ENCODE measurements at places on chromosomes 6 and 20.
A peak's percentile ranks its signal among the peaks of the same experiment; 100 is the strongest.

- no peak for DNase-seq
Observed at GRCh38 chr6:23280437-23280836, 711.1 kb downstream of the HDGFL1 start.

DNA sequence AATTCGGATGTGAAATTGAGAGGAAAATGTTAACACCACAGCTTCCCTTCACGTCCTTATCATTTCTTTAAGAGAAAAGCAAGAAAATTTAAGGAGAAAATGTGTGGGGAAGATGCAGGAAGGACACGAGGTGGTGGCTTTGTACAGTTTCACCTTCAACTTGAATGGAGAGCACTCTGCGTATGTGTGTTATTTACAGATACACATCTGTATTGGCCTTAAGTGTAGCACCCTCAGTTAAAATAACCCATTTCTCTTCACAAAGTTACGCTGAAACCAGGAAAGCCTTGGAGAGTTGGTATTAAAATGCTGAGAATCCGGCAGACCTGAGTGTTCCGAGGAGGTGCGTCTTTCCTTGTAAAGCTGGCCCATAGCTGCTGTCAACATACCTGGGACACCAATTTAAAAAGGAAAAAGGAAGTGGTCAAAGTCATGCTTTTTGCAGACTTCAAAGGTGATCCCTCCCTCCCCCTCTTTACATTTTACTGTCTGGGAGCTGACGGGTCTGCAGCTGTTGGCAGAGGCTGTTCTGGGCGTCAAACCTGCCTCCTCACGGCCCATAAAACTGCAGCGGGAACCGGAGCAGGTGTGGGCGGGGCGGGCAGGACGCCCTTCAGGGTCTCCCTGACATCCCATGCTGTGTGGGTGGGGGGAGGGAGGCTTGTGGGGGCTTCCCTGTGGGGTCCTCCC lies 61.3 kb upstream of the TBXT start:
- DNase-seq, result no peak

DNA sequence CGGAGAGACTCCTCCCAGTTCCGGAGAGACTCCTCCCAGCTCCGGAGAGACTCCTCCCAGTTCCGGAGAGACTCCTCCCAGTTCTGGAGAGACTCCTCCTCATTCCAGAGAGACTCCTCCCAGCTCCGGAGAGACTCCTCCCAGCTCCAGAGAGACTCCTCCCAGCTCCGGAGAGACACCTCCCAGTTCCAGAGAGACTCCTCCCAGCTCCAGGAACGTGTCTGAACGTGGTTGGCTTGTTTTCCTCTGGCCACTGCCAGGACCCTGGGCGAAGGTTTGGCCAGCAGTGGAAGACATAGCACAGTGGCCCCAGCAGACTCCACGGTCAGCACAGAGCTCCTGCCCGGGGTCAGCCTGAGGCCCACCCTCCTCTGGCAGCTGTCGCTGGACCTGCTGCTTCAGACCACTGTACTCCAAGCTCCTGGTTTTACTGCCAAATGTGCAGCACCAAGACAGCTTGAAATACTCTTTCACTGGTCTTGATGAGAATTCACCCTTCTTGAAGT lies 122.3 kb upstream of the AFDN start:
- DNase-seq, result no peak

GRCh38 chr6:88268508-88268907 lies 102.4 kb upstream of the CNR1 start:
- no peak for DNase-seq

- DNase-seq, result no peak
Observed at GRCh38 chr6:88013554-88013953, 34.1 kb upstream of the SPACA1 start.

- DNase-seq, result no peak
Observed at GRCh38 chr20:52103913-52104545, 87.5 kb downstream of the ZFP64 start.

- no peak for DNase-seq
Observed at GRCh38 chr6:90383196-90383822, 86.7 kb upstream of the BACH2 start.

DNA sequence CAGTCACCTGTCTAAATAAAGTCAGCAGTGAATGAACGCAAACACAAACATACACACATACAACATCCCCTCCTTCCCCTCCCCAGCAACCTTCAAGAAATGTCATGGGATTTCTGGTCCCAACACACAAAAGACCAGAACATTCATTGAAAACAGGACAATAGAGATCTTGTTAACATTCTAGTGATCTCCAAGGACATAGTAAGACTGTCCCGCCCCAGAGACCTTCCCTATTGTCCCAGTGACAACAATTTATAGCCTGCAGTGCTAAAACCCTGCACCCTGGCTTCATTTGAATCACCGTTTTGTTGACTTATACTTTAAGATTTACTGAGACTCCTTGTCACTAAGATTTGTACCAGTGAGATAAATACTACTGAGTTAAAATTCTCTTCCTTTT lies 143.9 kb upstream of the NOX3 start:
- DNase-seq, result no peak

GRCh38 chr6:73372516-73372915 lies 2.8 kb upstream of the OOEP start:
- DNase-seq, result no peak

- peak; percentile 58 for DNase-seq
Observed at GRCh38 chr6:36599791-36600209, 5.6 kb downstream of the SRSF3 start.

DNA sequence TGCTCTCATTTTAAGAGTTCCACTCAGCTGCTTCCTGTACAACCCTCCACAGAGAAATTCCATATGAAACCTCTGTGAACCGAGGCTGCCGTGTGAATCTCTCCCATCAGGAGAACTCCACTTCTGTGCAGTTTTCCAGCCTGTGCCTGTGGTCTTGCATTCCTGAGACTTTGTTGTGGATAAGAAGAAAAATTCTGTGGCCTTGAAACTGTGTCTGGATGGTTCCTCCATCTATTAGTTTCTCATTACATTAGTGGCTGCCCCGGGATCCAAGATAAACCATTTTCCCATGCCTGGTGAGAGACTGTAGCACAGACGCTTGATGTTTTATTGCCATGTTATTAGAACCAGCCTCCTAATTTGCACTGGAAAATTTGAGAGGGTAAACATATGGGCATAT lies 40.8 kb upstream of the TIAM2 start:
- DNase-seq, result no peak

- no peak for DNase-seq
Observed at GRCh38 chr6:111129013-111129412, 41.7 kb downstream of the SLC16A10 start.

- DNase-seq, result no peak
Observed at GRCh38 chr6:121319112-121319553, 15.1 kb downstream of the TBC1D32 start.

- no peak for DNase-seq
Observed at GRCh38 chr6:106037060-106037459, 49.1 kb upstream of the PRDM1 start.

- peak; percentile 52 for DNase-seq
Observed at GRCh38 chr6:156779206-156780094, 2.3 kb downstream of the ARID1B start.

DNA sequence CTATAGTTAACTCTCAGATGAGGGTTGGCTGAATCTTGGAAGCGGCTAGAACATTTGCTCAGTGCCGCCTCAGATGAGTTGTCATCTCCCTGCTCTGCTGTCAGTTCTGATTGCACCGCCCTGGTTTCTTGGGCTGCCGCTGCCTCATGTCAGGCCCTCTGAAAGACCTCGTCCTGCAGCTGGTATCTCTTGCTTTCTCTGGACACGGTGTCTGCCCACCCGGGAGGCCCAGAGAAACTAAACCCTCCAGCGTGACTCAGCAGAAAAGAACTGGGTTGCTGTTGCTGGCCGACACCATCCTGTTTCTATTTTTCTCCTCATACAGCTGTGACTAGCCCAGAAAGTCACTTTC lies 355.4 kb downstream of the CD83 start:
- DNase-seq, result no peak

DNA sequence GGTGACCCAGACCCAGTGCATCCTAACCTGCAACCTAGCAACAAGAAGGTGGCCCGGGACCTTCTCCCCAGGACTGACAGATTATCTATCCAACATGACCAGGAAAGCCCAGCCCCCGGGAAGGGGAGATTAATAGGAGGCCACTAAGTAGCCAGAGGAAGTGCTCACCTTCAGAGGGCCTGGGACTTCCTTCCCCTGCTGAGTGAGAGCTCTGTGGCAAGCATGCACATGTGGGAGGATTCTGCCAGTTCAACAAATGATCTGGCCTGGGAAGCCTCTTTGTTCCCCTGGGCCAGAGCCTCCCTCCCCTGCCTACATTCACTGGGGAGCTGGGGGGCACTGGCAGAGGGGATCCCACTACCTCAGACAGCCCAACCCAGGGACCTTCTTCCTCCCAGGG lies 39.6 kb downstream of the SHLD1 start:
- no peak for DNase-seq

- no peak for DNase-seq
Observed at GRCh38 chr6:141463237-141463977, 669.3 kb upstream of the GJE1 start.

DNA sequence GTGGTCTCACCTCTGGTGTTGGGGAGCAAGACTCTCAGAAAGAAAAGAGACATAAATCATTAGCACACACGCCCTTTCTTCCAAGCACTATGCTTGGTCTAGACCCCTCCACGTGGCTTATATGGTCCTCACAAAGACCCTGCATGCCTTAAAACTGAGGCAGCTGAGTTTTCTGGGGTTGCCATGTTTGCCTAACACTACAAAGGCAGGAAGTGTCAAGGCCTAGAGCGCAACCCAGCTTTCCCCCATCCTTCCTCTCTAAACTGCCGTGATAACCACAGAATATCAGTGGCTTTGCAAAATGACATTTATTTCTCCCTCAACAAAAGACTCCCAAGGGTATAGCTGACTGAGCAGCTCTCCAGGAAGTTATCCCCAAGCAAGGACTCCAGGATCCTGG lies 146.5 kb upstream of the TOP1 start:
- no peak for DNase-seq

DNA sequence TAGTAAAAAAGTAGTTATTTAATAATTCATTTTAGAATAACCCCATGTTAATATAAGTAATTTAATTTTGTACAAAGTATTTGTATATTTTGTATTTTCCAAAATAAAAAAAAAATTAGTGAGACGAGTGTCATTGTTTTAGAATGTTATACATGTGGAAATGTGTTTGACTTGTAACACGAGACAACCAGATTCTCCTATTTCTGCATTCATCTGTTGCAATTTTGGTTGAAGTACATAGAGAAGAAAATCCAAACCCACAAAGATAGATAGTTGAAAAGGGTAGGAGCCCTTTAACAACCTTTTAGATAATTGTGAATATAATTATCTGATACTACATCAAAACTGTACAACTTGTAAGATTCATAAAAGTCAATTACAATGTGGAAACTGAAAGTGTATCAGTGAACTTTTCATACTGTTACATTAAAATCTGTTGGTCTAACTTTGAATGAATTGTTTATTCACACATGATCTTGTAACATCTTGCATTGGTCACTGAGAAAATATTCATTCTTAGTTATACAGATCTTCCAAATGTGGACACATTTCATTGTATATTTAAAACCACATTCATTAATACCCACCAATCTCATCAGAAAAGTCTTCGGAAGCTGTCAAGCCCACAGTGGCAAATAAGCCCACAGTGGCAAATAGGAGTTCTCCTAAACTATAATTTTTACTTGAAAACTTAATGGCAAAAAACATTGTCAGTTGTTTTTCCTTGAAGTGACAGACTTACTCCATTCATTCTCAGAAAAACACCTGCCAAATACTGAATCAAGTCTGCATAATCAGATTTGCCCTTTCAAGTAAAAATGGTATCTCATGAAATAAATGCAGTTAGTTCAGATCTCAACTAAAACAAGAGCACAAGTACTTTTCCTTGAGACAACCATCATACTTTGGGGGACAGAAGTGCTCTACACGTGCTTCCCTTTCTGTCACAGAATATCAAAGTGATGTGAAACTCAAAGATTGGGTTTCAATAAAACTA lies 52.8 kb downstream of the FKBP5 start:
- no peak for DNase-seq
